ENCODE measurements at places on chromosomes 4 and X.

- no peak for DNase-seq
These were observed 440.0 kb upstream of the IGFBP7 start for GRCh38 chr4:57550198-57550597.

DNA sequence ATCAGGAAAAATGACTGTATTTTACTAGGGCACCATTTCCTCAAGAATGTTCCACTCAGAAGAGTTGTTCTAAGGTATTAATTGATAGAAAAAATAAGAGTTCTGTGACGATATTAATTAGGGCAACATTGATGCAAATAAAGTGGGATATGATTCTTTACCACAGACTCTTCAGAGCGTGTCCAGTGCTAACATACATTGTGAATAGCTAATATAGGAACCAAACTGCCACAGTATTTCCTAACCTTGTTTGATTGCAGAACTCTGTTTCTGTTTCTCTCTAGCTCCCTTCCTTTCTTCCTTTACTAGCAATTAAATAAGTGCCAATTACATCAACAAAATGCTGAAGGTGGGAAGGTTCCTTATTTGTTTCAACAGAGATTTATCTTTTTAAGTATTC is 154.1 kb upstream of the CPEB2 start:
- no peak for DNase-seq

DNA sequence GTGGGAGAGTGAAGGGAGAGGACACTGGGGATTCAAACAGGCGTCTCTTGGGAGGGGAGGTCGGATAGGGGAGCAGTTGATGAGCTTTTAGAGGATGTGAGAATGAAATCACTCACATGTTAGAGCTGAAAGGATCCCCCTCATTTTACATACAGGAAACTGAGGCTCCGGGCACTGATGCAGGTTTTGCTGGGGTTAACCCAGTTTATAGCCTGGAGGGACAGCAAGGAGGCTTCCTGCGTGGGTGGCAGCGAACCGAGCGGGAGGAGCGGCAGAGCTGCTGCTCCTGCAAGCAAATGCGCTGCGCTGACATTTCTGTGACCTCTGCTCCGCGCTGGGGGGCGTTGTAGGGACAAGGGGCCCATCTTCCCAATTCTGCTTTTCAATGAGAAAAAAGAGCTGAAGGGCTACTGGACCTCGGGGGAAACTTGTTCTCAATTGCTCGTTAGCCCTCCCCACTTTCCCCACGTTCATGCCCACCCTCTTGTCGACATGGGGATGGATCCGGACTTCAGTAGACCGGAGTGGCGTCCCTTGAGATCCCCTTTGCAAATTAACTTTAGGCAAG is 1.2 kb upstream of the NEUROG2 start:
- DNase-seq = no peak

DNA sequence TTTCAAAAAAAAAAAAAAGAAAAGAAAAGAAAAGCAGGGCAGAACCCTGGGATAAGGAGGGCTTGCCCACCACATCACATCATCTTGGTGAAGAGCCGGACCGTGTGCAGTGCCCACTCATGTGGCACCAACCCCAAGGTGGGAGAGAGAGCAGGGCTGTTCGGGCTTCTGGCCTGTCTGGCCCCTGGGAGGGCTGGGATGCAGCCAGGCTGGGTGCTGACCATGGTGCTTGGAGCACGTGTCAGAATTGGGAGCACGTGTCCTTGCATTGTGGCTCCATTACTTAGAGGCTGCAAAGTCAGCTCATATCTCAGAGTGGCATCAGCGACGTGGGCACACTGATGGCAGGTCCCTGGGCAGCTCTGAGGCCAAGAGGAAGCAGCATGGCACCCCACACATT is 100.9 kb upstream of the AFAP1 start:
- DNase-seq = no peak

DNA sequence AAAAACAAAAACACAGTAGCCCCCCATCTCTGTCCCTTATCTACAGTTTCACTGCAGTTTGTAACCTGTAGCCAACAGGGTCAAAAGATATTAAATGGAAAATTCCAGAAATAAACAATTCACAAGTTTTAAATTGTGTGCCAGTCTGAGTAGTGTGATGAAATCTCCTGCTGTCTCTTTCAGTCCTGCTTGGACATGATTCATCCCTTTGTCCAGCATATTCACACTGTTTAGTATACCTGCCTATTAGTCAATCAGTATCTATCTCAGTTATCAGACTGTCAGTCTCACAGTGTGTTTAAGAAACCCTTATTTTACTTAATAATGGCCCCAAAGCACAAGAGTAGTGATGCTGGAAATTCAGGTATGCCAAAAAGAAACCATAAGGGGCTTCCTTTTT is 21.9 kb downstream of the CNOT6L start:
- no peak for DNase-seq

- DNase-seq = no peak
These were observed 297.5 kb downstream of the STPG2 start for GRCh38 chr4:97845758-97846157.

DNA sequence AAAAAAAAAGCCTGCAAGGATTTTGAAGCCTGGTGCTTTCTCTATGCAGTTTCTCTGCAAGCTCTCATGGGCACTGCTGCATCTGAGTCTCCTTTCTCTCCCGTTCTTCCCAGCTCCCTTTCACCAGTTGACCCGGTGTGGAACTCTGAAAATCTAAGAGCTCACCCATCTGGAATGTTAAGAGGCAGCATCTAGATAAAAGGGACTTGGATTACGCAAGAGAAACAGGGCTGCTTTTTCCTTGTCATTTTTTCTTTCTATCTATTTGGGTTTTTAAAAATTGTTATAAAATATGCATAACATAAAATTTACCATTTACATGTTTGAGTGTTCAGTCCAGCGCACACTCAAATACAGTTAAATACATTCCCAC is 95.2 kb upstream of the RPS6KA3 start:
- DNase-seq = no peak

- no peak for DNase-seq
These were observed 29.5 kb downstream of the MSL3 start for GRCh38 chrX:11787564-11787963.

- DNase-seq = no peak
These were observed 19.9 kb upstream of the PABPC5 start for GRCh38 chrX:91414713-91415112.

- DNase-seq = no peak
These were observed 36.7 kb downstream of the ARX start for GRCh38 chrX:24979081-24979480.

- DNase-seq = no peak
These were observed 78.2 kb downstream of the COL4A6 start for GRCh38 chrX:108359806-108360602.

DNA sequence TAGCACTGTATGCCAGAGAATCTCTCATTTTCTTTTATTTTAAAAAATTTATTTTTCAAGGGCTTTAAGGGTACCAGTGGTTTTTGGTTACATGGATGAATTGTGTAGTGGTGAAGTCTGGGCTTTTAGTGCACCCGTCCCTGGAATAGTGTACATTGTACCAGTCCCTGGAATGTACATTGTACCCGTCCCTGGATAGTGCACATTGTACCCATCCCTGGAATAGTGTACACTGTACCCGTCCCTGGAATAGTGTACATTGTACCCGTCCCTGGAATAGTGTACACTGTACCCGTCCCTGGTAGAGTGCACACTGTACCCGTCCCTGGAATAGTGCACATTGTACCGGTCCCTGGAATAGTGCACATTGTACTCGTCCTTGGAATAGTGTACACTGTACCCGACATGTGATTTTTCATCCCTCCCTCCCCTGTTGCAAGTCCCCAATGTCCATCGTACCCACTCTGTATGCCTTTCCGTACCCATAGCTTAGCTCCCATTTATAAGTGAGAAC is 56.1 kb upstream of the HELT start:
- no peak for DNase-seq

- no peak for DNase-seq
These were observed 26.7 kb downstream of the PJA1 start for GRCh38 chrX:69138512-69138911.

- DNase-seq = no peak
These were observed 14.3 kb downstream of the CBR4 start for GRCh38 chr4:168995537-168996295.

DNA sequence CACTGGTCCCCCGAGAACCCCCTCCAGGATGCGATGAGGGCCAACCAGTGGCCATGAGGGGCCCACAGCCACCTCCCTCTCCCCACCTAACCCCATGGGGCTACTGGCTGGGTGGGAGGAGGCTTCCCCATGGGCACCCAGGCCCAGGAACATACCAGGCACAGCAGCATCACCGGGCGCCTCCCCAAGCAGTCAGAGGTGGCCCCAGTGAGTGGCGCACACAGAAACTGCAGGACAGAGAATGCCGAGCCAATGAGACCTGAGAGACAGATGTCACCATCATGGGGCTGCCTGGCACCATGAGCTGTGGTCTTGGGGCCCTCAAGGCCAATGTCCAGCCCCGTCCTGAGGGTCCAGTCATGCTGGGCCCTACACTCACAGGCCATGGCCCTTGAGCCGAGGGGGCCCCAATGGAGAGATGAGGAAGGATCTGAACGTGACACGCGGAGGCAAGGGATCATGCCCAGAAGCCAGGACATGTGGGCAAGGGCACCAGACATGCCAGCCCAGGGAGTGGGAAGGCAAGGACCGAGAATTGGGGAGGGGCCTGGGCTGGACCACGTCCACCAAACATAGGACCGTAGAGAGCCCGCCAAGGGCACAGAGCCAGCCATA is 30.1 kb downstream of the NOP14 start:
- no peak for DNase-seq

DNA sequence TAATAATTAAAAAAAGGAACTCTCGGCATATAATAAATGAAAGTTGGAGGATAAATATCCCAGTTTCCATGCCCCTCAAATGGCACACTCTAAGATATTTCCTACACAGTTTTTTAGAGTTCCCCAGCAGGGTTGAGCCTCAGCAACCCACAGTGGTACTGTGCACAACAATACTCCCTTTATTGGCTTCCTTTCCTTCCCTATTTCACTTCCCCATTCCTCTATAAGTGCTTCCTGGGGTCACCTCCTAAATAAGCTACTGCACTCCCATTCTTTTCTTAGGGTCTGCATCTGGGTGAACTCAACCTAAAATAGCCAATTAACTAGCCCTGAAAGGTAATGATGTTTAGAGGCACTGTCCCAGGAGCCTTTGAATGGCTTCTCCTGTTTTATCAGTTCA is 76.4 kb upstream of the NHS start:
- no peak for DNase-seq

GRCh38 chr4:57187246-57187645 is 77.1 kb upstream of the IGFBP7 start:
- DNase-seq = no peak

DNA sequence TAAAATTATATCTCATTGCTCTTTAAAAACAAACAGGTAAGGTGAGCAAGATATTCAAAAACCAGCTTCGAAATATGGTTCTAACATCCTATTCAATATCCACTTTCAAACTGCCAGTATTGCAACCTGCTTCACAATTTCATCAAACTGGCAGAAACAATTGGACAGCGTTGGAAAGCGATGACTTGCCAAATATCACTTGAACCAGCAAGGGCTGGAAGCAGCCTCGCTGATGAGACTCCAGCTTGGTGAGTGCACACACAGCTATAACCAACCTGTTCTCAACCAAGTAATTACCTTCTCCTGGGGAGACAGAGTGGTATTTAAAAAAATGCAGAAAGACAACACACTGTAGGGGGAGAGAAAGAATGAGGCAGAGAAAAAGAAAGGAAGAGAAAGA is 155.8 kb upstream of the RAI2 start:
- DNase-seq = no peak

DNA sequence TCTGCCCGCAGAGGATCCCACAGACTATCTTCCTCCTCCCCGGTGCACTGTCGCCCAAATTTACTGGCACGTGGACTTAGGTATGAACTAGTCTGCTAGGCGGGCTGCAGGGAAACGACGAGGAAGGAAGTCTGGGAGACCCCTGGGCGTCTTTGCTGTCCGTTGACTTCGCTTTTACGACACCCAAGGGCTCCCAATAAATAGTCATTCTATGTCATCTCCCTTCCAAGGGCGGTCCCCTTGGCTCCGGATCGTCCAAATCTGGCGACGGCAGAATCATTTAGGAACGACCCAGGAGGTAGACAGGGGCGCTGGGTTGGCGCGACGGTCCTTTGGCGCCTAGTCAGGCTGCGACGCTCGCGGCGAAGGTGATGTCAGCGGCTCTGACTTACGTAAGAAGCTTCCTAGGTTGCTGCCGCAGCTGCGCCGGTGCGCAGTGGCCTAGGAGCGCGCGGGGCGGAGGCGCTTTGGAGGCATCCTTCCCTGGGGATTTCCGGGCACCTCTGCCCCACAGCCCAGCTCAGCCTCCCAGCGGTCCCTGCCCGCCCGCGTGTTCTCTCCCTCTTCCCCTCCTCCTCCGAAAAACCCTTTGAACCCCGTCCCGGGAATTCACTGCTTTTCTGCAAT is 2.2 kb downstream of the NHS start:
- DNase-seq = no peak

DNA sequence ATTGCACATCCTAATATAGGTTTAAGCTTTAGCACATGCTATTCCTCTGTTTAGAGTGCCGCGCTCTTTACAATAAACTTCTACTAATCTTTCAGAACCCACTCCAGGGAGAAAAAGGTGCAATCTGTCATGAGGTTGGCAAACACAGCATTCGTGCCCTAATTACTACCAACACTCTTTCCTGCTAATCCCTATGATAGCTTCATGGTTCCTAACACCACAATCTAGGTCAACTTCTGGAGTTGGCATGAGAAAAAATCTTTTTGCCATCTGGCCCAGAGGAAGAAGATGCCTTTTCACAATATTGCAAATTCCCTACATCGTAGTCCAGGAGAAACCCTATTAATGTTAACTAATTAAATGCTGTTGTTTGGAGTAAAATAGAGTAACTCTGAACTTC is 39.6 kb downstream of the TMA16 start:
- DNase-seq = no peak
